ENCODE measurements at places on chromosomes 16 and 17.

- no peak for DNase-seq
These were observed 9.4 kb downstream of the HSPB9 start for GRCh38 chr17:42131981-42132432.

DNA sequence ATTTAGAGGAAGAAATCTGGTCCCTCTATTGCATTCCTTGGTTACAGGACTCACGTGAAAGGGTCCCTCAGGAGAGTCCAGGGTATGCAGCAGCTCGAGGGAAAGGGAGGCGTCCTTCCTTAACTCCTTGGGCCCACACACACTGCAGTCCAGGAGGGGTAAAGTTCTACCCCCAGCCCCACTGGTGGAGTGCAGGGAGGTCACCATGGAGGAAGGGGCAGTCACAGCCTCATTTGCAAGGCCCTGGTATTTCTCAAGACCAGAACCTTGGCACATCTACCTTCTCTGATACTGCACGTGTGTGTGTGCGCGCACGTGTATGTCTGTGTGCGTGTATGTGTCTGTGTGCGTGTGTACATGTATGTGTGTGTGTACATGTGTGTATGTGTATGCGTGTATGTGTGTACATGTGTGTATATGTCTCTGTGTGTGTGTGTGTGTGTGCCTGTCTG lies 11.1 kb downstream of the HIC1 start:
- no peak for DNase-seq

- DNase-seq: peak; percentile 49
These were observed 2.2 kb upstream of the ATP6V0A1 start for GRCh38 chr17:42456223-42457106.

GRCh38 chr17:74198694-74199093 lies 4.8 kb upstream of the RPL38 start:
- DNase-seq: no peak

DNA sequence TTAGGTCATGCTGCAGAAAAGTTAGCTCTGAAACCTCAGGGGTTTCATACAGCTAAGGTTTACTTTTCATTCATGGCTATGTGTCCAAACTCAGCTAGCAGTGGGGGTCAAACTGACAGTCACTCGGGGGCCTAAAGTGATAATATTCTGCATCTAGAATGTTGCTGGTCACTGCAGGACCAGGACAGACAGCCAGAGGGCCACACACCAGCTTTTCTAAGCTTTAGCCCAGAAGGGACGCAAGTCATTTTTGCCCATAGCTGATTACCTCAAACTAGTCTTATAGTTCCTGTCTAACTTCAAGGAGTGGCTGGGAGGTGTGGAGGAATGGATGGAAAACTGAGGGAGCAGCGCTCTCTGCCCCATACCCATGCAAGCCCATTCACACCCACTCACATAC lies 163.0 kb upstream of the NLRP1 start:
- no peak for DNase-seq

- no peak for DNase-seq
These were observed 1.3 kb downstream of the HSBP1 start for GRCh38 chr16:83809092-83809491.

- DNase-seq: no peak
These were observed 16.9 kb downstream of the ETV4 start for GRCh38 chr17:43528988-43529814.

DNA sequence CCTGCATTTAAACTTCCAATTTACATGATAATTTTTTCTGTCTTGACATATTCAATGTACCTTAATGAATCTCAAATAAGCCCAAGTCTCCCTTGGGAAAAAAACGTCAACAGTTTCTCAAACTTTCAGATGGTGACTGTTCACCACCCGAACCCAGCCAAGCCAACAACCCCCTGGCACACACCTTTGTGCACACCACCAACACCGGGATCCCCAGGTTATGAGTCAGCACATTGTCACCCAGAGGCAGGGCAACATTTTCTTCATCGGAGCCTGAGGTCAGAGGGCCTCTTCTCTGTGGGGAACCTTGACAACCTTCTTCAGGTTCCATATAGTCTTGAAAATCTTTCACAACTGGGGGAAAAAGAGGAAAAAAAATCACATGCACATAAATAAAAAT lies 15.5 kb downstream of the DYNC1LI2 start:
- DNase-seq: no peak

- no peak for DNase-seq
These were observed at the start of gene PRR15L for GRCh38 chr17:47957591-47958490. Gene PRR15L, minus strand, starts transcription at chr17:47957883. Its CDS starts 4,649 bp downstream, at chr17:47953234.

GRCh38 chr16:26930786-26931581 lies 135.7 kb upstream of the C16orf82 start:
- DNase-seq: no peak

GRCh38 chr17:19978209-19978802 lies 678 bp upstream of the AKAP10 start:
- DNase-seq: no peak

DNA sequence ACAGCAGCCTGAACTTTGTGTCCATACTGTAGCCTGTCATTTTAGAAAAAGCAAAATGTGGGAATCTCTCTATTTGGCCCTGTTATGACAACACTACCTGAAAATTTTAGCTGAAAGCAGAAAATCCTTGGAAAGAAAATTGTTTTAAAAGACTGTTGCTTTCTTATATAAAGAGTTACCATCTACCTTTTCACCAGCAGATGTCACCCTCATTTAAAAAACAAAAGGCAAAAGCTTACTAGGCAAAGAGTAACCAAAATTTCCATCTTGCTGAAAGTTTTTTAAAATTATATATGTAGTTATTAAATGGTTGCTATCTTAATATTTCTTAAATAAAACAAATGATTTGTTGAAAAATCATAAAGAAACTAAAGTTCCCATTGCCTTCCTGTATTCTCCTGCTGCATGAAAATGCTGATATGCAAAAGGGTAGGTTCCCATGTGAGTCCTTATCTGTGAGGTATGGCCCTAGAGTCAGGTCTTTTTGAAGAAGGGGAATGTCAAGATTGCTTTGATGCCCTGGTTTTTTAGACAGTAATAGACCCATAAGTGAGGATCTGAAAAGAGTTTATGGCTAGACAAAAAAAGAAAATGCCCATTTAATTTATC lies 61.0 kb downstream of the TNRC6C start:
- no peak for DNase-seq

GRCh38 chr16:87948735-87949070 lies 2.5 kb upstream of the BANP start:
- DNase-seq: no peak

DNA sequence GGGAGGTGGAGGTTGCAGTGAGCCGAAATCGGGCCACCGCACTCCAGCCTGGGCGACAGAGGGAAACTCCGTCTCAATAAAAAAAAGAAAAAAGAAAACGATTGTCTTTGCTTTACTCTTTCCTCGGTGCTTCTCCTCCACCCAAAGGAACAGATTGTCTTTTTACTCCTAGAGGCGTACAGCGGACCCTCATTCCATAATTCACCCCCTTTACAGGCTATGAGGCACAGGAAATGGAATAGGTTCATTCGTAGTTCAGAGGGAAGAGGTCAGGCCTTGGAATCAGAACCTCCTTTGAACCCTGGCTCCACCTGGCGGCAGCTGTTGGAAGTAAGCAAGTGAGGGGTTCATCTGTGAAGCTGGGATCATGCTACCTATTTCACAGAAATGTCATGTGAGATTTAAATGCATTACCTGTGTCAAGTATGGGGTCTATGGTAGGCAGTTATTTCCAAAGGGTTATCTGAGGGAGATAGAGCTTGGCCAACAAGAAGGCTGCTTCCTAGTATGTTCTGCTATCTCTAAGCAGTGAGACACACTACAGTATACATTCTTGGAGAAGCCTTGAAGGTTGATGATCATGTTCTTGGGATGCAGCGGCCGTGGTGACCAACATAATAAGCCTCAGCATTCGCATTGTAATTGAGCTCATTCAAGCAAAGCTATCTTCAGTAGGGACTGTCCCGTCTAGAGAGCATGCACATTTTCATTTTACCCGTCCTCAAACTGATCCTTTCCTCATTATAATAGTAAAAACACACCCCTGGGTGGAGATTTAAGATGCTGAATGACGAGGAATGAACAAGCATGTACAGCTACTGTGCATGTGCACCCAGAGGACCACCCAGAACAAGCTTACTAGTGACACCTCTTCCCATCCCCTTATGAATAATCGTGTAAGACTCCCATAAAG lies 18.7 kb upstream of the ZNF689 start:
- no peak for DNase-seq

- DNase-seq: peak; percentile 23
These were observed 29.3 kb downstream of the TLE7 start for GRCh38 chr16:71412270-71413160.

DNA sequence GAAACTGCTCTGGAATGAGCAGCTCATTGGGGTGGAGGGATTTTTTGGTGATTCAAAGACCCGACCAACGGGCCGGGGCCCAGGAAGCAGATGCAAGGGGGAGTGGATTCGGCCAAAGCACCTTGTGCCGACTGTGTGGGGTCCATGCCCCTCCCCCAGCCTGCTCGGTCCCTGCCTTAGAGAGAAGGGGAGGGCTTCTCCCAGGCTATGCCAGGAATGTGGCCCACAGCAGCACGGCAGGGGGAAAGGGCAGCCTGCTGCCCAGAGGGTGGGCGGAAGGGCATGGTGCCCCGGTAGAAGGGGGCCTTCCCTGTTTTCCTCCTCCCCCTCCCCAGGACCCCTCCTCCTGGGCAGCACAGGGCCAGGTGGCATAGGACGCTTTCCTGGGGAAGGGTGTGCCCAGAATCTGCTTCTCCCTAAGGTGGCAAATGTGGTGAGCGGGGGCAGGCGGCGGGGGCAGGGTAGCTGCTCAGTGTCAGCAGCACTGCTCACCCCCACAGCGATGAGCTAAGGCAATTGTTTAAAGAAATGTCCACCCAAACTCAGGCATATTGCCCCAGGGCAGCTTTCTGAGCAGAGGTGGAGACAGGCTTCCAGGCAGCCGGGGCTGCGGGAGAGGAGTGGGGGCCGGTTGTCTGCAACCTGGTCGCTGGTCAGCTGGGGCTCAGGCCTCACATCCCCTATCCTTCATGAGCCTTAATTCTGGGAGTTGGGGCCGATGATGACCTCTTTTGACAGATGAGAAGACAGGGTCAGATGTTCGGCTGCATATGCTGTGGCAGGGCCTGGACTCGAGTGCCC lies 33.9 kb upstream of the MLKL start:
- no peak for DNase-seq

- DNase-seq: peak; percentile 45
These were observed 19.6 kb downstream of the DNAH17 start for GRCh38 chr17:78557598-78558039.

DNA sequence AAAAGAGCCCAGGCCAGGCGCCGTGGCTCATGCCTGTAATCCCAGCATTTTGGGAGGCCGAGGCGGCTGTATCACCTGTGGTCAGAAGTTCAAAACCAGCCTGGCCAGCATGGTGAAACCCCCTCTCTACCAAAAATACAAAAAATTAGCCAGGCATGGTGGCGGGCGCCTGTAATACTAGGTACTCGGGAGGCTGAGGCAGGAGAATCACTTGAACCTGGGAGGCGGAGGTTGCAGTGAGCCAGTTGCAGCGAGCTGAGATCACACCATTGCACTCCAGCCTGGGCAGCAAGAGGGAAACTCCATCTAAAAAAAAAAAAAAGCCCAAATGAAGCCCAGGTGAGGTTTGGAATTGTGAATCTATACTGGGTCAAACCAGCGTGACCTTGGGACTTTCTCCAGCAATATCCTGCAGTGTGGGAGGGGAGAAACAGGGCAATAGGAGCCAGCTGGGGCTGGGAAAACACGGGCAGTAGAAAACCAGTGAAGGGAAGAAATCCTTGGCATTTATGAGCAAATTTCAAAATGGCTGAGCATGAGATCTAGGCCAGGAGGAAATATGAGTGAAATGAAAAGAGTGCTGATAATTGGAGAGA lies 8.2 kb upstream of the DHX8 start:
- DNase-seq: no peak

DNA sequence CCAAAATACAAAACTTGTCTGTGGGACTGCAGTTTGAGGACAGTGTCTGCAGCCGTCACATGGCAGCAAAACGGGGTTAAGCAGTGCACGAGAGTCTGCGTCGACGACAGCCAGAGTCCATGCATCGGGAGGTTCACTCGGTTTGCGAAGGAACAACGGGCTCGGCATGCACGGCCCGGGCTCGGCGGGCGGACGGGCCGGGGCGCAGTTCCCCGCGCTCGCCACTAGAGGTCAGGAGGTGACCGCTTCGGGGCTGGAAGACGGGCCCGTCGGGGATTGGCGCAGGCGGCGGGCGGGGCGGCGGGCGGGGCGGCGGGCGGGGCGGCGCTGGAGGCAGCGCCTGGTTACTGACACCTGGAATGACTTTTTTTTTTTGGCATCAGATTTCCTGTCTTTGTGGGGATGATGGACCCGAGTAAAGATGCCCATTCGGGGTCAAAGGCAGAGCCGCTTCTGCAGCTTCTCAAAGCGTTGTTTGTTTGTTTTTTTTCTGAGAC lies 6.5 kb downstream of the SCGB1C2 start:
- no peak for DNase-seq

DNA sequence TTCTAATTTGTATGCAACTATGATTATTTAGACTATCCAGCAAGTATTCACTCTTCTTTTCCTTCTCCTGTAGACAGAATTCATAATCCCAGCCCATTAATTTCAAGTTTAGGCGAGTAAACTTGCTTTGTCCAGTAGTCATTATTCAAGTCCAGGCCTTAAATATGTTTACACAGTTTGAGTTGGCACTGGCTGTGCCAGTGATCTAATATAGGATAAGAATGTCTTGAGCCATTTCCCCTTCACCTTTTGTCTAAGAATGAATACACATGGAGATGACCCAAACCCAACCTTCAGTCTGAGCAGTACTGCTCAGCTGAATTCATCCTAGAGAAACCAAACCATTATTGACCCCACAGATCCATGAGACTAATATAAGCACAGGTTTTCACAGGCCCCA lies 930.4 kb upstream of the CDH8 start:
- no peak for DNase-seq

DNA sequence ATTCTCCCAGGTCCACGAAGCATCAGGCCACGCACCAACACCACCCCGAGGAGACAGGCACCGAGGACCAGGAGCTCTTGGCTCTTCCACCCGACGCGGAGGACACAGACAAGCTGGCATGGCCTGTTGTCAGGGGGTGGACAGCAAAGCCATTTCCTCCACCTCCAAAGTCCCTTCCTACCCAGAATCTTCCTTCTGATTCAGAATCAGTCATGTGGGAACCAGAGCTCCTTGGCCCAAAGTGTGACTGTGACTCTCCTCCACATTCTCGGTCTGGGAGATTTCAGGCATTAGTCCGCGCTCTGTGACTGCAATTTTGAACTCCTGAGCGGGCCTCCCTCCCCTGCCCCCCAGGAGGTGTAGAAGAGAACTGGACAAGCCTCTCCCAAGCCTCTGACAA lies 9.2 kb downstream of the DNAH17 start:
- DNase-seq: no peak

DNA sequence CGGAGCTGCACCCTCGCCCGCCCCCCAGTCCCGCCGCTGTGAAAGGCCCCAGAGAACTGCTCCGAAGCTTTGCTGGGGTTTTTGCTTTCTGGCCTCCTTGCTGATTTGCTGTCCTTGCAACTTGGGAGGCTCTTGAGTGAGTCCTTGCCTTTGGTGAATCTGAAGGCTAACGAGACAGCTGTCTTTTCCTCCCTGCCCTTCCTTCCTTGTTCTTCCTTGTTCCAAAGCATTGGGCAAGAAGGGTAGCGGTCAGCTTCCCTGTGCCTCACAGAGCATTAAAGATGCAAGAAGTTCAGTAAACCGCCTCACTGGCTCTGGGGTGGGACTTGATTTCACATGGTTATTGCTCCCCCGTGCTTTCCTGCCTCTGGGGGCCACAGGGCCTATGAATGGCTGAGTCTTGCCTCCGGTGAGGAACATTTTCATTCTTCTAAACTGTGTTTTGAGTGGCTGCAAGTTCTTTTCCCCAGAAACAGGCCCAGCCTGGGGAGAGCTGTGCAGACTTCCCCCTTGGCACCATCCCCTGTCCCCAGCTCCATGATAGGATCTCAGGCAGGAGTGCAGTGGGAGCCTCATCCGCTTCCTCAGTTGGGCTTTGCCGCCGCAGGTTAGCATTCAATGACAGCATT lies 1.4 kb downstream of the YPEL2 start:
- DNase-seq: no peak
